Left ventricle myocardium inferior (tissue), 1 donor: ENCODE measurements at places on chromosomes 2 and 18.

- DNase-seq = no peak
- no peak overlapping the region for H3K27ac ChIP-seq
- no peaks in the 10 kb centered on the region for H3K27me3 ChIP-seq
- no peaks in the 10 kb centered on the region for H3K4me1 ChIP-seq
These were observed 54.1 kb upstream of the GREB1L start for GRCh38 chr18:21187886-21188285.

DNA sequence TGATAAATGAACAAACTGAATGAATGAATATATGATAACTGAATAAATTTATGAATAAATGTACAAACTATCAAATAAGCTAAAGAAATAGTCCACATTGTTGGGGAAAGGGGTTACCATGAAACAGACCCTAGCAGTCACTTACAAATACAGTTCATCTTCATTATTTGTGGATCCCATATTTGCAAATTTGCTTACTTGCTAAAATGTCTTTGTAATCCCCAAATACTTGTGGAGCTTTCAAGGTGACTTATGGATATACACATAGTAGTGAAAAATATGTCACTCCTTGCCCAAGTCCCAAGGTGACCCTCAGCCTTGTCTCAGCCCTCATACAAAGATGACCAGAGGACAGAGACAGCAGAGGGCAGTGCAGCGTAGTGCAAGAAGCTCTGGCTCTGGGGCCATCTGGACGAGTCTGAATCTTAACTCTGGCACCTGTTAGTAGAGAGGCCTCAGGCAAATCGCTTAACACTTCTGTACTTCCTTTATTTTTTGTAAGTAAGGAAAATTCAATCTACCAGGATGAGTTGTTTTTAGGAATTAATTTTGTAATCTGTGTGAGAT is 3.1 kb downstream of the PAIP2B start:
- peak overlapping the region; percentile 95 for H3K27ac ChIP-seq
- peak; percentile 64 for DNase-seq
- H3K27me3 ChIP-seq = no peaks in the 10 kb centered on the region
- H3K4me3 ChIP-seq = peak overlapping the region; percentile 90
- H3K36me3 ChIP-seq = no peaks in the 10 kb centered on the region
- H3K4me1 ChIP-seq = peaks cover 13% of the 10 kb centered on the region

GRCh38 chr2:29663268-29663667 is 258.1 kb downstream of the ALK start:
- no peak overlapping the region for H3K4me3 ChIP-seq
- no peaks in the 10 kb centered on the region for H3K36me3 ChIP-seq
- H3K4me1 ChIP-seq = no peaks in the 10 kb centered on the region
- H3K27ac ChIP-seq = no peak overlapping the region

- H3K27ac ChIP-seq = no peak overlapping the region
- no peak overlapping the region for H3K4me3 ChIP-seq
- no peak for DNase-seq
- H3K4me1 ChIP-seq = no peaks in the 10 kb centered on the region
These were observed 415.2 kb upstream of the KCNH7 start for GRCh38 chr2:163253621-163254285.

GRCh38 chr2:217286833-217287232 is 427.0 kb upstream of the TNP1 start:
- peaks cover 31% of the 10 kb centered on the region for H3K4me1 ChIP-seq
- no peaks in the 10 kb centered on the region for H3K27me3 ChIP-seq
- H3K4me3 ChIP-seq = no peak overlapping the region
- no peak for DNase-seq

DNA sequence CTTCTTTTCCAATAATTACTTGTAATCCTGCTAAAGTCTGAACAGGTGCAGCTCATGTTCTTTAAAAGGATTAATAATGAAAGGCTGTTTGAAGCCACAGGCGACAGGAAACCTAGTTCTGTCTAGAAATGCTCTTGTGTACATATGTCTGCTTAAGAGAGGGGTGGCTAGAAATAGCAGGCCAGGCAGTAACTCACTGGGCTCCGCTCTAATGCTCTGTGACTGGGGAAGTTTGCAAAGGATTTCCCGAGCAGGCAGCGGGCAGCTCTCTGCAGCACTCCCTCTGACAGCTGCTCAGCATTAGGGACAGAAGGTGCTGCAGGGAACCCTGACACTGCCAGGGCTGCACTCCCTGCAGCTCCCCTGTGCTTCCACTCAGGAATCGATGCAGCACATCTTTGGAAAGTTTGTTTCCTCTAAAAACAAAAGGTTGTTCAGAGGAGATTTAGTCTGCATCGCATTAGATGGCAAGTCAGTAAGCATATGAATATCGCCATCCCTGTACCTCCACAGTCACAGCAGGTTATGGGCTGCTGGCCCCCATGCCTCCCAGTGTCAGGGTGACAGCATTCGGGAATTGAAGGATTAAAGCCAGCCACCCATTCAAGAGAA is 33.1 kb upstream of the TTC39C start:
- H3K36me3 ChIP-seq = no peaks in the 10 kb centered on the region
- DNase-seq = no peak
- H3K27ac ChIP-seq = no peak overlapping the region
- H3K27me3 ChIP-seq = no peaks in the 10 kb centered on the region
- H3K4me3 ChIP-seq = no peak overlapping the region
- peaks cover 12% of the 10 kb centered on the region for H3K4me1 ChIP-seq

DNA sequence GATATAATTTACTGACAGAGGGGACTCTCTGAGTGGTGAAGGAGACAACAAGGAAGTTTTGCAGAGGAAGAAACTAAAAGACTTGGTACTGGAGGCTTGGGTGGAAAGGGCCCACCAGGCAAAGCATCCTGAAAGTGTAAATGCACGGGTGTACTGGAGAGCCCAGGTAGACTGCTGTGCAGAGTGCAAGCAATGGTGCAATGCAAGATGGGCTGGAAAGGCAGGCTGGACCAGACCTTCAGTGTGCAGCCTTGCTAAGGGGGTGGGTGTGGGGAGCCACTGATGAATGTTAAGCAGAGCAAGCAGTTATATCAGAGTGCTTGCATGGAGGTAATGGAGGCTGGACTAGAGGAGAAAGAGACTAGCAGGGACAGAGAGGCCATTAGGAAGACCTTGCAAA is 10.7 kb downstream of the C2orf74 start:
- no peak for DNase-seq
- H3K27me3 ChIP-seq = no peaks in the 10 kb centered on the region
- H3K27ac ChIP-seq = peak overlapping the region; percentile 14
- peaks cover 20% of the 10 kb centered on the region for H3K4me1 ChIP-seq
- H3K4me3 ChIP-seq = no peak overlapping the region

DNA sequence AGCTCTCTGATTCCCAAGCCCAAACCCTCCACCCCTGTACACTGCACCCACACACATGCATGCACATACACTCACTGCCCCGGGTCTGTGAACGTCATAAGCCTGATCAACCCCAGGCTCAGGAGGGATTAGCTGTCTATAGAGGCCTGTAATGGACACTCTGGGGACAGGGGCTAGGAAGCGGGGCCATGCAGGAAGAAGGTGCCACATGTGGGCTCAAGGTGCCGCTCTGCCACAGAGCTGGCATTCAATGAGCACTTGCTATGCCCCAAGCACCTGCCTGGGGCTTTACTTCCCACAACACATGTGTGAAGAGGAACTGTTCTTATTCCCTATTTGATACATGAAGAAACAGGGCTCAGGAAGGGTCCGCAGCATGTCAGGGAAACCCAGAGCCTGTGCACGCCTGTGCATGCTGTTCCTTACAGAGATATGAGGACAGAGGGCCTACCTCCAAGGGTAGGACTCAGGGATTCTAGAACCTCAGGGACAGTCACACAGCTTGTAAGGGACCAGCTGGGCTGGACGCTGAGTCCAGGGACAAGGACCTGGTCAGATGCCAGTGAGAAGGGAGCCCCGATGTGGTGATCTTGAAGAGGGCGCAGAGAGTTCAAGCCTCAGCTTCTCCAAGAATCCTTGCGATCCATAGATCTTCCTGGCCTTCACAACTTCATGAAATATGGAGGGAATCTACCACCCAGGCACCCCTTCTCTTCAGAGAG is 5.0 kb downstream of the BIN1 start:
- peaks cover 26% of the 10 kb centered on the region for H3K4me1 ChIP-seq
- DNase-seq = no peak
- H3K36me3 ChIP-seq = no peaks in the 10 kb centered on the region
- no peak overlapping the region for H3K4me3 ChIP-seq
- no peaks in the 10 kb centered on the region for H3K27me3 ChIP-seq

- H3K27me3 ChIP-seq = no peaks in the 10 kb centered on the region
- H3K27ac ChIP-seq = peak overlapping the region; percentile 71
- DNase-seq = no peak
- peaks cover 6% of the 10 kb centered on the region for H3K36me3 ChIP-seq
These were observed 222.7 kb downstream of the PHLPP1 start for GRCh38 chr18:62938006-62938405.

GRCh38 chr2:32210767-32211408 is 45.2 kb downstream of the SLC30A6 start:
- H3K27me3 ChIP-seq = no peaks in the 10 kb centered on the region
- DNase-seq = no peak
- no peaks in the 10 kb centered on the region for H3K4me1 ChIP-seq
- H3K36me3 ChIP-seq = peaks cover 55% of the 10 kb centered on the region
- no peak overlapping the region for H3K27ac ChIP-seq
- H3K4me3 ChIP-seq = no peak overlapping the region

GRCh38 chr2:172739661-172740266 is 4.1 kb downstream of the RAPGEF4 start:
- no peak overlapping the region for H3K27ac ChIP-seq
- peaks cover 17% of the 10 kb centered on the region for H3K4me1 ChIP-seq

GRCh38 chr2:82641598-82642180 is 1817.4 kb downstream of the SUCLG1 start:
- H3K27ac ChIP-seq = no peak overlapping the region
- H3K4me1 ChIP-seq = no peaks in the 10 kb centered on the region
- no peaks in the 10 kb centered on the region for H3K36me3 ChIP-seq
- DNase-seq = no peak
- H3K4me3 ChIP-seq = no peak overlapping the region

DNA sequence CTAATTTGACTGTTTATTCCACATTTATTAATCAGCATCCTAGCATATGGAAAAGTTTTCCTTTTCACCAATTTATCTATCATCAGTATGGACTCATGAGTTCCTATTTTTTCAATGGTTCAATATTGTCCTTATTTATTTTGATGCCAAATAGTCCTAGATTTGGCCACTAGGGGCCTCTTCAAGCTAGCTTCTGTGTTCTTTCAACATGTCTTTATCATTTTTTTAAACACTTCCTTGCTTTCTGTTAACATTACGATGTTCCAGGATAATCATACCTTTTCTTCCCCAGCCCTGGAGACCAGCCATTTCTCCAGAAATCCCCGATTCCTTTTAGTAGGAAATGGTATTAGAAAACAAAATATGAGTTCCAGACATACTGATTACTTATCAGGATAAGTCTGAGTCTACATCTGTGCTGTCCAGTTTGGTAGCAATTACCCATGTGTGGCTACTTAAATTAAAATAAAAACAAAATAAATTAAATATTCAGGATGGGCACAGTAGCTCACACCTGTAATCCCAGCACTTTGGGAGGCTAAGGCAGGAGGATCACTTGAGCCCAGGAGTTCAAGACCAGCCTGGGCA is 70.6 kb downstream of the RPE start:
- peaks cover 7% of the 10 kb centered on the region for H3K36me3 ChIP-seq
- DNase-seq = no peak
- H3K27me3 ChIP-seq = no peaks in the 10 kb centered on the region
- no peak overlapping the region for H3K27ac ChIP-seq

GRCh38 chr2:101368376-101368775 is 18.9 kb downstream of the CREG2 start:
- H3K27me3 ChIP-seq = no peaks in the 10 kb centered on the region
- no peak overlapping the region for H3K4me3 ChIP-seq
- H3K27ac ChIP-seq = no peak overlapping the region
- H3K4me1 ChIP-seq = peaks cover 3% of the 10 kb centered on the region

DNA sequence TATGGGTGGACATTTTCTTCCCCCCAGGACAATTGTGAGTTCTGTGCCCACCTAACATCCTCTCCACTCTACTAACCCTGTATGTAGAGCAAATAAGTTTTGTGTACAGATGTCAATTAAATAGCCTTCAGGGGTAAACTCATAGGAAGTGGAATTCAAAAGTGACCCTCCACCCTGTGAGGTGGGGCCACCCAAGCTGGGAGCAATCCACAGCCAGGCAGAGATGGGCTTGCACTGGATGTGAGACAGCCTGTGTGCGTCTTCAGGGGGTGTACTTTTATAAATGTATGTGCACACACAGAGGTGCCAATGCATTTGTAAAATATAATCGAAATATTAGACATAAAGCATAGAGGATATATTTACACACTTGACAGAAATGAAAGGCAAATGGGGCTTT is 33.1 kb upstream of the ATP6V1B1 start:
- no peaks in the 10 kb centered on the region for H3K36me3 ChIP-seq
- H3K27me3 ChIP-seq = peaks cover 100% of the 10 kb centered on the region
- H3K4me3 ChIP-seq = no peak overlapping the region
- peaks cover 38% of the 10 kb centered on the region for H3K4me1 ChIP-seq

DNA sequence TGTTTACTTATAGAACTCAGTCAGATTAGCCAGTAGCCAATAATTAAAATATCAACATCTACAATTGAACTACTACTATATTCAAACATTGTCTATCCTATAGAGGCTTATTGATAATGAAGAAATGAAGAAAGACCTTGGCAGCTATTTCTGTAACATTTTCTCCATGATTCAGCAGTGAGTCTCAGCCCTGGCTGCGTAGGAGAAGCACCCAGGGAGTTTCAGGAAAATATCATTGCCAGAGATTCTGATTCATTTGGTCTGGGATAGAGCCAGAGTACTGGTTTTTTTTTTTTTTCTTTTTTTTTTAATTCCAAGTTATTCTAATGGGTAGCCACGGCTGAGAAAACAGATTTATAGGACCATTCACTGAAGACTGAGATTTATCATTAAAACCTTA is 404.8 kb downstream of the TXNL1 start:
- no peak overlapping the region for H3K4me3 ChIP-seq
- no peaks in the 10 kb centered on the region for H3K4me1 ChIP-seq
- no peaks in the 10 kb centered on the region for H3K36me3 ChIP-seq
- no peaks in the 10 kb centered on the region for H3K27me3 ChIP-seq

DNA sequence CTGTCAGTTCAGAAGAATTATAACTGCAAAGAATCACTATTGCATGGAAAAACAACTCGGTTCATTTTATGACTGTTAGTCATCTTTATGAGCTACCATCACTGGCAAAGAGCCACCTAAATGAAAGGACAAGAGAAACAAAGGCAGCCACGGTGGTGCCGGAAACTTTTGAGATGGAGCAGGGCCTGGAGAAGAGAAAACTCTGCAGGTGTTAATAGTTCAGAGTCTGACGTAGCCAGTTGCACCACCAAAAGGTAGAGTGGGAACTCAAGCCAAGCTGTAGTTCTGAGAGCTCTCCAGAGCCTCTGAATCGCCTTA is 110.9 kb downstream of the FTCDNL1 start:
- H3K27me3 ChIP-seq = peaks cover 43% of the 10 kb centered on the region
- H3K4me1 ChIP-seq = peaks cover 5% of the 10 kb centered on the region
- no peaks in the 10 kb centered on the region for H3K36me3 ChIP-seq
- no peak for DNase-seq
- H3K27ac ChIP-seq = no peak overlapping the region

GRCh38 chr18:66066191-66066590 is 315.4 kb downstream of the CDH7 start:
- H3K4me3 ChIP-seq = no peak overlapping the region
- H3K36me3 ChIP-seq = no peaks in the 10 kb centered on the region
- DNase-seq = no peak
- H3K27ac ChIP-seq = no peak overlapping the region
- no peaks in the 10 kb centered on the region for H3K27me3 ChIP-seq
- H3K4me1 ChIP-seq = no peaks in the 10 kb centered on the region

GRCh38 chr2:120476141-120476540 is 130.2 kb downstream of the INHBB start:
- peaks cover 9% of the 10 kb centered on the region for H3K27me3 ChIP-seq
- peaks cover 2% of the 10 kb centered on the region for H3K4me1 ChIP-seq
- no peaks in the 10 kb centered on the region for H3K36me3 ChIP-seq
- H3K4me3 ChIP-seq = no peak overlapping the region

GRCh38 chr2:219254590-219255201 is 978 bp upstream of the TUBA4A start:
- H3K4me3 ChIP-seq = peak overlapping the region; percentile 85
- peaks cover 19% of the 10 kb centered on the region for H3K36me3 ChIP-seq
- H3K27ac ChIP-seq = peak overlapping the region; percentile 87
- peaks cover 35% of the 10 kb centered on the region for H3K27me3 ChIP-seq
